ENCODE measurements at places on chromosomes 12 and 14. TPM values are rescaled to one million over a fixed set of nuclear protein-coding genes. Genes with fewer than 3 reads are reported as not detected.

Gene BBOF1
- 0.94 TPM for polyA plus RNA-seq

Gene CAPZA3
- not detected for polyA plus RNA-seq

Gene CCDC197
- not detected for polyA plus RNA-seq

Gene KLRD1
- polyA plus RNA-seq, result 0.06 TPM

Gene BCAT1
- 15.2 TPM for polyA plus RNA-seq

DNA sequence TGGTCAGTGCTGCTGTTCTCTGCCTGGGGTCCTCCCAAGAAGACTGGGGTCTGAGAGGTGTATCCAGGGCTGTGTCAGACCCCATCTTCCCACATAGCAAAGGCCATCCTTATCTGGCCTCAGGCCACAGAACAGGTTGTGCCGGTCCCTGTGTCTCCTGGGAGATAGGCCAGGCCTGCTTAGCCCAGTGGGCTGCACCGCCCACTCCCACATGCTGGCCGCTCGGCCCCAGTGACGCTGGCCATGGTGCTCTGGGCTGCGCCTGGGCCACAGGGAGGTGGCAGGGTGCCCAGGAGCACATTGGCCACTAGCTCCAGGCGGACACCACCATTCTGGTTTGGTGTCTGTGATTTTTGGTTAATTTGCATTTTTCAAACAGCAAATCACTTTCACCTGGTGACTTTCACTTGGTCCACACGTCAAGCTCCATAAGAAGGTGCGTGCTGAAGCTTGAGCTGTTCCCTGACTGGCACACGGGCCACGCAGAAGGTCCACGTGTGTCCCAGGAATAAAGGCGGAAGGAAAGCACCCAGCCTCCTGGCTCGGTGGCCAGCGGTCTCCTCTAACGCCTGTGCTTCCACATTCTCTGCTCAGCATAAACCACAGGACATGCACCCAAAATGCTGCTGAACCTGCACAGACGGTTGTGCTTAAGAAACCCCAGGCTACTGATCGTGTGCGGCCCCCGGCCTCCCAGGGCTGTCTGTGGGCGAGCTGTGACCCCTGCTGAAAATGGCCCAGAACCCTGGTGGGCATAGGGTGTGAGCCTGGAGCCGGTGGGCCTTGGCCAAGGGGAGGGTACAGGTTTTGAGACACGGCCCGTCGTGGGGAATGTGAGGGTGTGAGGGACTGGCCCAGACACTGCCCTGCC, 4.6 kb downstream of the FBRSL1 start:
- DNase-seq, result no peak

GRCh38 chr12:121783766-121784165, 9.7 kb downstream of the RHOF start:
- no peak for DNase-seq

- DNase-seq, result no peak
Measured at GRCh38 chr12:106343214-106343528, 14.4 kb upstream of the POLR3B start.

DNA sequence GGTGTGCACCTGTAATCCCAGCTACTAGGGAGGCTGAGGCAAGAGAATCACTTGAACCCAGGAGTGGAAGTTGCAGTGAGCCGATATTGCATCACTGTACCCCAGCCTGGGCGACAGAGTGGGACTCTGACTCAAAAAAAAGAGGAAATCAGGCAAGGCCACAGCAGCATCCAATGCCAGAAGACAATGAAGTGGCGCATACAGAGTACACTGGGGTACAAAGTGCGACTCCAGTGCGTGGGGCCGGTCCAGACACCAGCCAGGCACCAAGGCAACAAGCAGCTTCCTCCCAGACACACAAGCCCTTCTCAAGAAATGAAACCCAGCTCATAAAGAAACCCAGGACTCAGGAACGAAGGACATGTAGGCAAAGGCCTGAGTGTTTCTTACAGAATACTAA, 28.2 kb downstream of the TTC7B start:
- DNase-seq, result peak; percentile 68

- DNase-seq, result no peak
Measured at GRCh38 chr14:62689733-62690132, 355.5 kb downstream of the KCNH5 start.

DNA sequence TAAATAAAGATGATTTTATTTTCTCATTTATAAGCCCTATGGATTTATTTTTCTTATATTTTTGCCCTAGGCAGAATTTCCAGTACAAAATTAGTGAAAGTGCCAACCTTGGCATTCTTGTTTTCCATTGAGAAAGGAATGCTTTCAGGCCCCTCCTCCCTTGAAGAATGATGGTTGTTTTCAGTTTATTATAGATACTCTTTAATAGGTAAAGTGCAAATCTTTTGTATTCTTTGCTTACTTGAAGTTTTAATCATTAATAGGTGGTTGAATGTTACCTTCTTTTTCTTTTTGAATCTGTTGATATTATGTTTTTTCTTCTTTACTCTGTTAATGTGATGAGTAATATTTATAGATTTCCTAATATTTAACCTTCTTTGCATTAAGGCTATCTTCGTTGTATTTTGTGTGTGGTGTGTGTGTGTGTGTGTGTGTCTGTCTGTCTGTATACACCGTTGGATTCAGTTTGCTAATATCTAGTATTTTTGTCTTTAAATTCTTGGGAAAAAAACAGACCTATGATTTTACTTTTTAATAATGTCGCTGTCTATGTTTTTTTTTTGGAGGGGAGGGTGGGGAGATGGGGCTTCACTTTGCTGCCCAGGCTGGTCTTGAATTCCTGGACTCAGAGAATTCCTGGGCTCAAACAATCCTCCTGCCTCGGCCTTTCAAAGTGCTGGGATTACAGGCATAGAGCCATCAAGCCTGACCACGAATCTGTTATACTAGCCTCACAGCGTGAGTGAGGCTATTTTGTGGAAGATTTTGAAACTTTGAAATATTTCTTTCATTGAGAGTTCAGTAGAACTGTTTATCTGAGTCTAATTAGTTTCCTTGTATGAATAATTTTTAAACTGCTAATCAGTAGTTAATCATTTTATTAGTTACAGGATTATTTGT, 13.5 kb downstream of the SRGAP1 start:
- no peak for DNase-seq

DNA sequence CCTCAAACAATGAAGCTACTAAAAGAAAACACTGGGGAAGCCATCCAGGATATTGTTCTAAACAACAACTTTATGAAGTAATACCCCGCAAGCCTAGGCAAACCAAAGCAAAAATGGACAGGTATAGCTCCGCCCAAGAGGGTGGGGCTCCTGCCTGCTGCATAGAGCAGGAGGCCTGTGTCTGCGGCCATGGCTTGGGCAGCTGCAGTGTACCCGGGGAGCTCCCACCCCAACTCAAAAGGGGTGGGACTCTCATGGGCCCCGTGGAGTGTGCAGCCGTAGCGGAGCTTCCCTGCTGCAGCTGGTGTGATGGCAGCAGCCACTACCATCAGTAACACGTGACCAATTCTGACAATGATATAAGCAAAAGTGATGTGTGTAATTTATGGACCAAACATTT, 264.2 kb upstream of the KITLG start:
- DNase-seq, result no peak

GRCh38 chr12:53768976-53769375, 17.2 kb upstream of the CISTR start:
- DNase-seq, result no peak

DNA sequence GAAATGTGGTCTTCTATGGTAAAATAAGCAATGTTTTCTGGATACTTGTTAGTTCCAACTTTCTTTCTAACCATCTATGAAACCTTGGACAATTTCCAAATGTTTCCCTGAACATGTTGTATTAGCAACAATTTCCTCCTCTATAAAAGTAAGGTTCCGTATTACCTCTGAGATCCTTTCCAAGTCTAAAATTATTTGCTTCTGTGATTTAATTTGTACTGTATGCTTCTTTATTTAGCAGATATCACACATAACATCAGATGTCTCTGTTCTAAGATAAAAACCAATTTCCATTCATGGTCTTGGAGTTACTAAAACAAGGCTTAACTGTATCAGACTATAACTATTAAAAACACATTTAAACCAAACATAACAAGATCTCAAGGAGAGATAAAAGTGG, 177.2 kb downstream of the FOXA1 start:
- no peak for DNase-seq

- DNase-seq, result peak; percentile 69
Measured at GRCh38 chr12:46386877-46387629, 14.5 kb upstream of the SLC38A2 start.

DNA sequence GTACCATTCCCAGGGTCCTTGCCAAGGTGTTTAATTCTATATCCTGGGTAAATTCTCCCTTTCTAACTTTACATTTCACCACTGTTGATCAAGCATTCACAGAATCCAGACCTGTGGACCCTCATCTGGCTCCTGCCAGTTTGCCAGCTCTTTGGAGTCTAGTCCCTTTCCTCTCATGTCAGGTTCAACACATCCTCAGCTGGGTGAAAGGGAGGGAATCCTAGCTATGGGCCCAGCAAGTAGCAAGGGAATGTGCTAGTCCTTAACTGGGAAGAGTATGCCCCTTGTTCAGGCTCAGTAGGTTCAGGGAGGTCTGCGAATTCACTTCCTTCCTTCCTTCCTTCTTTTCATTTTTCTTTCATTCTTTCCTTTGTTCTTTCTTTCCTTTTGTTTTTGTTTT, 38.2 kb upstream of the HMGA2 start:
- DNase-seq, result no peak

DNA sequence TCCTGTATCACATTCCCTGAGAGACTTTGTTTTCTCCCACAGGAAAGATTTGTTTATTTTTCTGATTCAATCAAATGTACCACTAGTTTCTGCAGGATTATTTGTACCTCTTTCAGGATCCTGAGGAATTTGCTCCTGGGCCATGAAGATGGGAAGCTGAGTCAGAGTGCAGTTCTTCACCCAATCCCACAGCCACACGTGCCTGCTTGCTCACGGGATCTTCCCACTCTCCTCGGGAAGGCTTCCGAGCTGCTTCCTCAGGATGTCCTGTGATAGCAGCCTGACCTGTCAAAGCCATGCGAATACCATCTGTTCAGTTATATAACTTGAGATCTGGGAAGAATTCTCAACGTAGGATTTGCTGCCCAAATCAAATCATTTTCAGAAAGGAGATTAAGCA, 41.8 kb upstream of the HIF1A start:
- no peak for DNase-seq

DNA sequence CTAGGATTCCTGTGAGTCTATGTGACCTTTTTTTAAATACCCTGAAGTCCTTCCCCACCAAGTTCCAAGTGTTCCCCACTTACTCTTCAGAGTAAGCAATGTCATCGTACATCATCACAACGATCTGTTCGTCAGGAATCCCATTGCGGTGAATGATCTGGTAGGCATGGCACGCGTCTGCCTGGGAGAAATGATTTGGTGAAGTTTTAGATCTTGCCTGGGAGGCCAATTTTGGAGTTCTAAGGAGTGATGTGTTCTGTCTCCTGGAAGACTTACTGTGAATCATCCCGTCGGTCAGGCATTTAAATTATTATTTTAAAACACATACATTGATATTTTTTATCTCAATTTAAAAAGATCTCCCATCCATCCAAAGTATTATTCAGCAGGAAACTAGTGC, 29.8 kb downstream of the LGMN start:
- DNase-seq, result no peak

DNA sequence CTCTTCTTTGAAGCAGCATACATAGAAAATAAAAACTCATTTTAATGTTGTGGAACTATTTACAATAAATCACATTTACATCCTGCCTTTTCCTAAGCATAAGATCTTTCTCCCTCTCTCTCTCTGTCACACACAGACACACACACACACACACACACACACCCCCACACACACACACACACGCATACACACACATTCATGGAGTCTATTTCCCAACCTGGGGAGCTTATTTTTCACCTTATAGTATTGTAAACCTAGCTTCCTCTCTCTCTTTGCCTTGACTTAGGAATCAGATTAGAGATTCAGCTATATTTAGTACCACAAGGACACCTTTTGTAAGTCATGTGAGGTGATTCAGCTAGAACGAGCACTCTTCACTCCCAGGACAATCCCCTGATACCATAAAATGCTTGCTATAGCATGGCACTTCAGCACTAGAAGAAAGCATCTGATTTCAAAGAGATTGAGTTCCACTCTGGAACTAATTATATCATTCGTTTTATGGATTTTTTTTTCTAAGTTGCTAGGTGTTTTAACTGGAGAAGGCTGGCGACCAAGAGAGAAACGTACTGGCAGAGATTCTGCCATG, 23.6 kb downstream of the TMEM30B start:
- no peak for DNase-seq

- DNase-seq, result no peak
Measured at GRCh38 chr12:68189821-68190242, 30.3 kb upstream of the IFNG start.

GRCh38 chr12:70508178-70508577, 129.1 kb downstream of the PTPRB start:
- no peak for DNase-seq

DNA sequence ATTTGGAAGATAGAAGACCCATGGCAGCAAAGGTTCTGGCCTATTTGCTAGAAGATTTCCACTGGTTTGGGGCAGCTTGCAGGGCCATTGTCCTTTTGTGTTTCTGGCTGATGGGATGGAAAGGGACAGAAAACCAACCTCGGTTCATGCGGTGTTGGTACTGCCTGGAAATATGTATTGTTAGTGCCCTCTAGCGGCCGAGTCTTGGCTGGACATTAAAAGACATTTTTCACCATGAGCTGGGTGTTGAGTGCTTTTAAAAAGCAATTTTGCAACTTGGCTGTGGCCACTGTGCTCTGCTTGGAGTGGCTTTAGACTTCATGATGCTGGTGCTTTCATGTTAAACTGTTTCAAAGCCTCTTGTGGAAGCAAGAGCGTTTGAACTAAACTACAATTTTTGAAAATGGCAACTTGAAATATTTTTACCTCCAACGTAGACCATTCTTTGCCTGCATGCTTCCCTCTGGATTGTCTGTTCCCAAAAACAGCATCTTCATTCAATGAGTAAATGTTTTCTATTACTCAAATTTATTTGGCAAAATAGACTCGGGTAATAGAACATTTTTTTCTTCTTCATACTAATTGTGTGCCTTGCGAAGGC, 102.7 kb upstream of the TBX5 start:
- peak; percentile 39 for DNase-seq

GRCh38 chr12:12098691-12099015, 27.9 kb downstream of the BCL2L14 start:
- no peak for DNase-seq

- DNase-seq, result peak; percentile 45
Measured at GRCh38 chr12:10363914-10364814, 25.7 kb downstream of the KLRK1 start.

DNA sequence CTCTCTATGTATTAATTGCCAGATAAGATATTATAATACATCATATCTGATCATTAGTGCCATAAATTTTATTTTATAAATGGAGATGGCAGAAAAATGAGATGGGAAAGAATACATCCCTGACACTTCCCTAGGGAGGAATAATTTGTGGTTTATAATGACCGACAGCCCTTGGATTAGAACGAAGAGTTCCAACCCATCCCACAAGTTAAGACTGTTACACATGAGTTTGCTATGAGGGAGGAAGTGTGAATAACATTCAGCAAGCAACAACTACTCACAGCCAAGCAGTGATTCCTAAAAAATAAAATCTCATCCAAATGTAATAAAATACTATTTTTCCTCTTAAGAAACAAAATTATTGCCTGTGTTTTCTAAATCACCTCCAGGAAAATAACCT, 299.0 kb downstream of the CCDC91 start:
- DNase-seq, result no peak

- DNase-seq, result no peak
Measured at GRCh38 chr12:72602581-72602980, 330.4 kb downstream of the TRHDE start.

- no peak for DNase-seq
Measured at GRCh38 chr12:65924716-65925115, 100.4 kb downstream of the HMGA2 start.

GRCh38 chr12:88179436-88180014, 37.4 kb downstream of the TMTC3 start:
- DNase-seq, result no peak

- no peak for DNase-seq
Measured at GRCh38 chr14:31993521-31993951, 83.6 kb upstream of the ARHGAP5 start.

GRCh38 chr12:94534278-94534677, 74.6 kb upstream of the CEP83 start:
- DNase-seq, result no peak

Data from CD14-positive monocyte (primary cell).